ENCODE measurements at places on chromosomes 3 and 15.
A peak's percentile ranks its signal among the peaks of the same experiment; 100 is the strongest.

DNA sequence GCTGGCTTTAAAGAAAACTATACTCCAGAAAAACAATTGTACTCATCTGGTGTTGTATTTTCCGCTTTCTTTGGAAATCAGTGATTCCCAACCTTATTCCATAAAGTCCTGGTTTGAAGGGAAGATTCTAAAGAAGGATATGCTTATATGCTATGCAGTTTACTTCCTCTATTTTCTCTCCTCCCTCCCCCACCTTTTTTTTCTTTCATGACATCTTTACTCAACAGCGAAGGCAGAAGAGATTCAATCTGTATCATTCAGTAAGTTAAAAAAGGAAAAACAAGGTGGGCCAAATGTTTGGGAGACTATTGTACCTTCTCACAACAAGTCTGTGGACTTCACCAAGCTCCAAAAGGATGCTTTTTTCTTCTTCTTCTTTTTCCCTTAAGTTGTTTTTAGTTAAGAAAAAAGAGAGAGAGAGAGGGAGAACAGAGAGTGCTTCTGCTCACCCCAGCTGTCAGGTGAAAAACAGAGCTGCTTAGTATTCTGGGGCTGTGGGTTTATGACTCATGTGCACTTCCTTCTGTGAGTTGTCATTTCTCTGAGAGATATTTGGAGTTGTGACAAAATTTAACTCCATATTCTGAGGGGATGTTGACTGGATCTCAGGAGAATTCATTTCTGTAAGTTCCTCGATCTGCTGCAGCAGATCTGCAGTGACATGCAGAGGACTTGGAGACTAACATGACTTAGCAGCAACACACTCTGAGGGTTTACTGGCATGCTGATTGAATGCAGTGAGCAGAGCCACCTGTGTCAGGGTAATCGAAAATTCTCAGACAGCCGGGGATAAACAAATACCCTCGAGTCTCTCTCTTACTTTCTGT lies 70.7 kb downstream of the SSR3 start:
- peak; percentile 38 for DNase-seq

DNA sequence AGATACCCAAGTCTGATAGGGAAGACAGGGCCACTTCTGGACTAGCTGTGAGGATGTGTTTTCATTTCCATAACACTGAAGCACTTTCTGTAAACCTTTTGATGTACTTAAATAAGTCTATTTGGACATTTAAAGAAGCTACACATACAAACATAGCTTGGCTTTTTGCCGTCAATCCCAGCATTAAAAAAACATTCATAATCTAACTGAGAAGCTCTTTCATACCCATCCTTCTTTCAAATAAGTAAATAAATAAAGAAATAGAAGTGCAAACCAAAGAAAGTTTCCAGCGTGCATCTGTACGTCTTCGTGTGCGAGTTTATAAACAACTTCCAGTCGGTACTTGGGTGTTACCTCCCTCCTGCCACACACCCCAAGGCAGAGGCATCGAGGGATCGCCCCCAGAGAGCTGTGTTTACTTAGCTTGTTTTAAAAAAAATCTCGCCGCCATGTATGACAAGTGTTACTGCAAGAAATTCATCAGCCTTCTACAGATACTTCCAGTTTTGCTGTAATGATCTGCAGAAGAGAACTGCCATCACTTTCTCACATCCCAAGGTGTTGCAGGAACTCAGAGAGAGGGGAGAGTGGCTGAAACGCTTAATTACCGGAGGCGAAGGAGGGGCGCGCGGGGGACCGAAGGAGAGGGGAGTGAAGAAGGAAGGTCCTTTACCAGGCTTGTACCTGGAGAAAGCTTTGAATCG lies 9.0 kb upstream of the MEIS2 start:
- DNase-seq: no peak

DNA sequence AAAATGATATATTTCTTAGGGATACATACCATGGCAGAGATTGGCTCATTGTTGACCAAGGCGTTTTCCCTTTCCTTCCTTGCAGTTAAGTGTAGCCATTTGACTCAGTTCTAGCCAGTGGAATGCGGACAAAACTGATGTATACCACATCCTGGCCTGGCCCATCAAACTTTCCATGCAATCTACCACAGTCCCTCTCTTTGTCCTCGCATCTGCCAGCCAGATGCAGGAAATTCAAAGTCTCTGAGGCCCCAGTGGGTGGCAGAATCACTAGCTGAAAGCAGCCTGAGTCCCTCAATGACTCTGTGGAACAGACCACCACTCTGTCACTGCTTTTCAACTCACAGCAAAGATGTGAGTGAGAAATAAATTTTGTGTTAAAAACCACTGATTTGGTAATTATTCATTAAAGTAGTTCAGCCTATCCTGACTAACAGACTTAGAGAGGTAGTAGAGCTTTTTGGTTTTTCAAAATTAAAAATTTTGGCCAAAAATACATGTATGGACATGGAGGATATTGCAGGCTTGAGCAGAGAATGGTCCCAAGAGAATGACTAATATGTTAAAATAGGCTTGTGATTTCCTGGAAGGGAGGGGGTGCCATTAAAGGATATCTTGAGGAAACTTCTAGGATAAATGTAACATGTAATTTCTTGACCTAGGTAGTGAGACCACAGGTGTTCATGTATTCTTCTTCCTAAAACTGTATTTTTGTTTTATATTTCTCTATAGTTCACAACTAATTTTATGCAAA lies 10.9 kb downstream of the LRRFIP2 start:
- DNase-seq: no peak

DNA sequence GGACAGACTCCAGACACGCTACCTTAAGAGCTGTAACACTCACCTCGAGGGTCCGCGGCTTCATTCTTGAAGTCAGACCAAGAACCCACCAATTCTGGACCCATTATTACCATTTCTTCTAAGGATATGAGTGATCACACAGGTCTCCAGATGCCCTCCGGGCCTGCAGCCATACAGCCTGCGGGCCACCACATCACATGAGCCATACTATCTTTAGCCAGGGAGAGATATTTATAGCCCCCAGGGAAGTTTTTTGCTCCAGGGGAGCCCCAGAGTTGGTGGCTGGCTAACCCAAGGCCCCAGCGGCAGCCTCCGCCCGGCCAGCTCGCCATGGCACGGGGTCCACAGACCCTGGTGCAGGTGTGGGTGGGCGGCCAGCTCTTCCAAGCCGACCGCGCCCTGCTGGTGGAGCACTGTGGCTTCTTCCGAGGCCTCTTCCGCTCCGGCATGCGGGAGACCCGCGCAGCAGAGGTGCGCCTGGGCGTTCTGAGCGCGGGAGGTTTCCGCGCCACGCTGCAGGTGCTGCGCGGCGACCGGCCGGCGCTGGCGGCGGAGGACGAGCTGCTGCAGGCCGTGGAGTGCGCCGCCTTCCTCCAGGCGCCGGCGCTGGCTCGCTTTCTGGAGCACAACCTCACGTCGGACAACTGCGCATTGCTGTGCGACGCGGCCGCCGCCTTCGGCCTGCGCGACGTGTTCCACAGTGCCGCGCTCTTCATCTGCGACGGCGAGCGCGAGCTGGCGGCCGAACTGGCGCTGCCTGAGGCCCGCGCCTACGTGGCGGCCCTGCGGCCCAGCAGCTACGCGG lies at the start of gene KBTBD13:
KBTBD13 (plus strand) TSS at position 261 of the 805 bp plus-strand sequence; CDS start at position 331, 70 bp downstream.
- DNase-seq: no peak

DNA sequence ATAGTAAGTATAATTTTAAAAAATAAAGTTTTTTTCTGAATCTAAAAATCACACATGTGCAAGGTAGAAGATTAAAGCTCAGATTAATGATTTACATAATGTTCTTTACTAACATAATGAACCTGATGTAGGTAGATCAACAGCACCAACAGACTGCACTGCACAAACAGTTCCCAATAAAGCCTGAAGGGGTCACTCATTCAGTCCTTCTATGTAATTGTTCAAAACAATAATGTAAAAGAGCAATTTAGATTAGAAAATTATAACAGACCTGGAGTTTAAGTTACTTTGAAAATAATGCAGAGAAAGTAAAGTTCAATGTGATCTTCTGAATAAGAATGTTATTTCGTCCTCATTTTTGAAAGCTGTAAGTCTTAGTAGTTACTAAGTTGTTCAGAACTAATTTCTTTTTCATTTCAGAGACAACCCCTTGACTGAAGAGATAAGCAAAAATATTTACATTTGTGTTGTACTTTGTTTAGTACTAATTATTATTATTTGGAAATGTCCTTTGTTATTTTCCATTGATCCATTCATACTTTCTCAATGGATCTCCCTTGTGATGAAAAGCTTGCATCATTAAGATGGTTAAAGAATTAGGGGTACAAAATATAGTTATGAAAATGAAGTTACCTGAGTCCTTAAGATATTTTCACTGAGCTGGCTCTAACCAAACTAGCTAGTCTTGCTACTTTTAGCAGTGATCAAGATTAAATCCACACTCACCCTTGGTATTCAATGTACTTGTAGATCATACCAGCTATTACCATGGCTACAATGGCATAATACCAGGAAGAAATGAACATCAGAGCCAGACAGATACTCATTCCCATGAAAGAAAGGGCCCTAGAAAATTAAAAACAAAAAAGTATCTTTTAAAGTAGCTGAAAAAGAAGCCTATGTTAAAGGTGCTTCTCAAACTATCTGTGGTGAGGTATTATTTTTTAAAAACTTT lies 16.8 kb downstream of the EMC4 start:
- no peak for DNase-seq

DNA sequence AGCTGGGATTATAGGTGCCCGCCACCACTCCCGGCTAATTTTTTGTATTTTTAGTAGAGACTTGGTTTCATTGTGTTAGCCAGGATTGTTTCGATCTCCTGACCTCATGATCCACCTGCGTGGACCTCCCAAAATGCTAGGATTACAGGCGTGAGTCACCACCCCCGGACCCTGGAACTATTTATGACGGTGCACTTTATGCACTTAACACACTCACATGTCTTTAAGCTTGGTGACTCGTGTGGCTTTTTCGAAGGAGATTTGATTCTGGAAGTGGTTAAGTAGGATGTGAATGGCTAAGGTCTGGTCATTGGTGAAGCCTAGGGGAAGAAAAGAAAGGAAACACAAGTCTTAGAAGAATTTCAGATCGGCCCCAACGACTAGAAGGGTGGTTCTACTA lies 20.3 kb downstream of the BBS4 start:
- no peak for DNase-seq

- peak; percentile 80 for DNase-seq
Measured at GRCh38 chr15:74988007-74988800, 7.2 kb upstream of the SCAMP5 start.

GRCh38 chr3:85304360-85304964 lies 345.7 kb downstream of the CADM2 start:
- DNase-seq: no peak

- DNase-seq: no peak
Measured at GRCh38 chr3:23800731-23801130, 5.0 kb upstream of the UBE2E1 start.

- DNase-seq: peak; percentile 33
Measured at GRCh38 chr3:171875923-171876412, 32.8 kb downstream of the TMEM212 start.

- peak; percentile 40 for DNase-seq
Measured at GRCh38 chr3:30688776-30689641, 82.6 kb downstream of the TGFBR2 start.

- peak; percentile 45 for DNase-seq
Measured at GRCh38 chr15:58438956-58439355, 7.2 kb downstream of the LIPC start.

DNA sequence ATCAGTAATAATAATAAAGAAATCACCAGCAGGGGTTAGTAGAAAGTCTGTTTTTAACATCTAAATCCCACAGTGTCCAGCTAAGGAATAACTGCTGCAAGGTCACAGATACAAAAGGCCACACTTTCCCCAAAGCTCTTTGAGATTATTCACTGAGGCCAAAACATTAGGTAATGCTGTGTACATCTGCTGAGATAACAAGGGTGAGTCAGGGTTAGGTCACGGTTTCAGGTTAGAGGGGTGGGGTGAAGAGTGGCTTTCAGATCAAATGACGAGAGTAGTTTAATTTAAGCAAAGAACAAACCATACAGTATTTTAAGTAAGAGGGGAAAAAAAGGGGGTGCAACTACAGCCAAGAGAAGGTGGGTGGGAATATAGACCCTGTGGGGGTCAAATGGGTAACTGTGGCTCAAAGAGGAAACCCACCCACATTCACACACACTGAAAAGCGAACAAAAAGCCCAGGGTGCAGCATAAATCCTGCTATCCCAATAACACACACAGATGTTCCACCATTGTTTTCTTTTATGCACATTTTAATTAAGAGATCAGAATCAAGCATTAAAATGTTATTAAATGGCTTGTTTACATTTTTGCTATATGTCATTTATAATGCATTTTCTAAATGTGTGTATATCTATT lies 412.9 kb downstream of the TIGIT start:
- peak; percentile 37 for DNase-seq

DNA sequence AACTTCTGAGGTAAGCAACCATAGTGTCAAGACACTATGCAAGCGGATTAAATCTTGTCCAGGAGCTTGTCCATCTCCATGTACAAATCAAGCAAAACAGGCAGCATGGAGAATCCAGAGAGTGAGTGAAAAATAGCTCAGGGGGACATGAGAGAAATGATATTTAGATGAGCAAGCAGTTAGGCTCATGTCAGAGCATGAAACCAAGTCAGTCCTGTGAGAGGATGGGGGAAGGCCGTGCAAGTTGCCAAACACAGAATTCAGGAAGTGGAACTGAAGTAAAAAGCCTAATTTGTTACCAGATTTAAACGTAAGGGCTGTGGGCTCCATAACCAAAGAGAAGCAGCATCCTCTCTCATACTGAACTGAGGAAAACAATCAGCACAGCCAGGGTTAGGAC lies 995.9 kb downstream of the MCTP2 start:
- no peak for DNase-seq

DNA sequence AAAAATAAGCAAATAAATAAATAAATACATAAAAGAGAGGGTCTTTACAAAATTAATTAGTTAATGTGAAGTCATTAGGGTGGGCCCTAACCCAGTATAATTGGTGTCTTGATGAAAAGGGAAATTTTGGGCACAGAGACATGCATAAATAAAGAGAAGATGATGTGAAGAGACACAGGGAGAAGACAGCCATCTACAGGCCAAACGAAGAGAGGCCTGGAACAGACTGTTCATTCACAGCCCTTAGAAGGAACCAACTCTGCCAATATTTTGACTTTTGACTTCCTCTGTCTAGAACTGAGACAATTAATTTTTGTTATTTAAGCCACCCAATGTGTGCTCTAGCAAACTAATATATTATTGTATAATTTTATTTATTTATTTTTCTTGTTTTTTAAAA lies 29.6 kb upstream of the SELENOK start:
- no peak for DNase-seq

DNA sequence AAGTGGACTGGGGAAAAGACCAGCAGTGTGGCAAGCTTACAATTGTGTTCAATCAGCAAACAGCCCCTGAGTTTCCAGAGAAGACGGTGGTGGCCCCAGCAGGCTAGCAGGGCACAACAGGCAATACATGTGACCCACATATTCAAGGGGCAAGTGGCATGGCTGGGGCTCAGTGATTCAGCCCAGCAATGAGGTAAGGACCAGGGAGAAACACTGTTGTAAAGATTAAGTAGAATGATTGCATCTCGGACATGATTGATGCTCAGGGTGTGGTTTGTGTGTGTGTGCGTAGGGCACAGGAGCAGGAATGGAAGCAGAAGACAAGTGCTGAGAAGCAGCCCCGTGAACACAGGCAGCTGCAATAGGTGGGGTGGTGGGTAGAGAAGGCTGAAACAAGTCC lies 37.9 kb downstream of the KLHL6 start:
- no peak for DNase-seq

- peak; percentile 78 for DNase-seq
Measured at GRCh38 chr3:72628065-72628464, 220.2 kb downstream of the SHQ1 start.

- peak; percentile 84 for DNase-seq
Measured at GRCh38 chr3:23944861-23945662, at the start of gene NR1D2. Gene NR1D2, plus strand, starts transcription at chr3:23945286. Its CDS starts 293 bp downstream, at chr3:23945579.

Data from Calu3 (cell line).